Ascending aorta (tissue), 2 donors: ENCODE measurements at places on chromosomes 1 and 21.

DNA sequence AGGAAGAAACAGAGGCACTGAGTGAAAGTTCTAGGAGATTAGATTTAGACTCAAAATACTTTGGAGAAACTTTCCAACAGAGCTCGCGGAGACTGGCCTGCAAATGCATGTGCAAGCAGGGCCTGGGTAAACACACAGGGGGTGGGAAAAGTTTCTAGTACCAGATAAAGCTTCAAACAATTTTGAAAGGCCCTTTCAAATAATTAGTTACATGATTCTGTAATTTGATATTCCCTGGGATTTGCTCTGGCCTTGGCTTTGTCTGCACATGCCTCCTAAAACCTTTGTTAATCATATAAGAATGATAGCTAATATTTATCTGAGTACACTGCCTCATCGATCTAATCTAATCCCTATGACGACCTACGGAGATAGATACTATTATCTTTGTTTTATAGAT lies 31.3 kb downstream of the VTCN1 start:
- DNase-seq: no peak

- no peak for DNase-seq
These were observed 229.3 kb downstream of the USH2A start for GRCh38 chr1:216193839-216194443.

DNA sequence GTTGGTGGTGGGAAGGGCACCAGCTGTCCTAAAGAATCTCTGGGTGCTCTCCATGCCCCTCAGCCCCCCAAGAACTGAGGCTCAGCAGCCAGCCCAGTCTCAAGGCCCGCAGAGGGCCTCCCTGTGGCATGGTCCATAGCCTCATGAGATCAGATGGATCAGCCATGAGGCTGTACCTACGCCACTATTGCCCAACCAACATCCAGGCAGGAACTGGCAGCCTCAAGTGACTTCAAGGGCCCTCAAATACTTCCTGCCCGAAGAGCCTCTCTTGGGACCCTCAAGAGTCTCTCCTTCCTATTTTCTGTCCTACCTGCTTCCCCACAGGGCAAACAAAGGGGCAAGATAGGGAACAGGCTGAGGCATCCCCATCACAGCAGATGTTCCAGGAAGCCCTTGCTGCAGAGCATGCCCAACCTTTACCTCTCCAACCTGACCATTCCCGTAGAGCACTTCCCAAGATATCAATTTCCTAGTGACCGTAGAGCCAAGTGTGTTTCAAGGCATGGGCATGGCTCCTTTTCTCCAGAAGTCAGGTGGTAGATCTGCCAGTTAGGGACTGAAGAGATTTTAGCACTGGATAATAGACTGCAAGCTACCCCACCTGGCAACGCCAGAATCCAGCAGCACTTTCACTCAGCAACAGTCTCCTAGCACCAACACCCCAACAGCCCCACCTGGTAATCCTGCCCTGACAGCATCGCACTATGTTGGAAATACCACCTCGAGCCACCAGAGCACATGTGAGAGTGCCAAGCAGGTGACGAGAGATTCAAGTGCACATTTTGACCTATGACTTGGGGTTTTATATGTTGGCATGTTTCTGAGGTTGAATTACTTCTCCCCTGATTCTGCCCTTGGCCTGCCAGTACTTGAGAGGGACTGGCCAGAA lies 13.7 kb upstream of the MFSD2A start:
- no peak for DNase-seq

DNA sequence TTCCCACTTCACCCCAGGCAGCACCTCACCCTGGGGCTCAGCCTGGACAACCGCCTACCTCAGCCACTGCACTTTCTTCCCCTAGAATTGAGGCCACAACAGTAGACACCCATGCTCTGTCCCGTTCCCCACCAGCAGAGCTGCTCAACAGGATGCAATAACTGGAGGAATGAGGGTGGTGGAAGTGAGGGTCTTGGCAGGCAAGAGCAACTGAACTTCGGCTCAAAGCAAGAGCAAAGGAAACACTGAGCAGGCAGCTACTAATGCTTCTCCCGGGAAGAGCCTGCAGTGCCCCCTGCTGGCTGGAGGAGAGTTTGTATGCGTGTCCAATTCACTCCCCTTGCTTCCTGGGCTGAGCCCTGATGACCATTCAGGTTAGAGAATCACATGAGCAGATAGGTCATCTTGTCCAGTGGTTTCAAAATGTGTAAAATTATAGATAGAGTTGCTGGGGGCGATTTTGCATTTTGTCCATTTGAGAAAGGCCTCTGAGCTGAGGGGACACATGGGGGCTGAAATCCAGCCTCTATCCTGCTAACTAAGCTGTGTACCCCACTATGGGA lies 13.9 kb downstream of the NT5C1A start:
- peak; percentile 79 for DNase-seq

- DNase-seq: no peak
These were observed 70.8 kb downstream of the PLPP3 start for GRCh38 chr1:56508523-56508983.

- no peak for DNase-seq
These were observed 25.5 kb upstream of the CCSAP start for GRCh38 chr1:229368347-229368746.

DNA sequence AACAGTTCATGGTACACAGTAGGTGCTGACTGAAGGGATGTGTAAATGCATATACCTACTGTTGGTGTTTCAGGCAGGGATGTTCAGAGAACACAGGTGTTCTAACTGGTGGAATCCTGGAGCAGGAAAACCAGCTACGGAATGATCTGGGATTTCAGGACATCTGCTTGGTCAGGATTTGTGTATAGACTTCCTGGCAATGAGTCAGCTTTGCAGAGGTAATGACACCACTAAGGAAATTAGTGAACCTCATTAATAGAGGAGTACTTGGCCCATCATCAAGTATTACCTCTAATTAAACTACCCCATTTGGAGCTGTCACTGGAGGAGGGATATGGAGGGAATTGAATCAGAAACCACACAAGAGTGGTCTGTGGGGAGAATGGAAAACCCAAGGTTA lies 7.3 kb downstream of the MRPL37 start:
- DNase-seq: no peak

DNA sequence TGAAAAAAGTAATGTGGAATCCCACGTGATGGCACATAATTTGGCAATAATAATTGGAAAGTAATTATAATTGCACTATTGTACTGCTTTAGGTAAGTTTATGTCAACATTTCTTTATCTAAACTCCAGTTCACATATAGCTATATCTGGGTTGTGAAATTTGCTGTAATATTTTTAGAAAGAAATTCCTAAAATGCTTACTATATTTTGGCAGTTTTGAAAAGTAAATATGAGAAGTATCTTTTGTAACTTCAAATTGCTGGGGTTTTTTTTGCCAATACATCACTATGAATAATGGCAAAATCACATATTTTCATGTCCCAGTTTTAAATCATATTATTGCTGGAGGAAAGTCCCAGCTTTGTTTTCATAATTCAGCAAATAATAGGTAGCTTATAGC lies 197.5 kb downstream of the PDE4B start:
- DNase-seq: no peak

DNA sequence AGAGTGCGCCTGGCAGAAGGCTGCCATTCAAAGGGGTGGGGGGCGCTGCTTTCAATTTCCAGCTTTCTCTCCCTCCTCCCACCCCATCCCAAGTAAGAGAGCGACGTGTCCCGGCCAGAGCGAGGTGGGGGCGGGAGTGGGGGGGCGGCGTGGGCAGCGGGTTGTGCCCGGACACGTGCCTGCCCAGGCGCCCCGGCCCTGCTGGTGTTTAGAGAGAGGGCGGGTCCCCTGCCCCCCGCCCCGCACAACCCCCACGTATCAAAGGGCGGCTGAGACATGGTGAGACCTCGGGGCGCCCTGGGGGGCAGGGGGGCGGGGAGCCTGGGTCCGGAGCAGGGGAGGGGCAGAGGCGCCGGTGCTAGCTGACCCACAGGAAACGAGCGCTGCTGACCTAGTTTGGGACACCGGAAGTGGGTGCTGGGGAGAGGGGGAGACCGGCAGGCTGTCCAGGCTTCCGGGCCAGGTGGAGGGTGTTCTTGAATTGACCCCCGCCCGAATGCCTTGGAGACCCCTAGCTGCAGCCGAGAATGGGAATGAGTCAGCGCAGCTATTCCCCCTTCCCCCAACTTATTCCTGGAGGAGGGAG lies 1.3 kb downstream of the ZBTB7B start:
- DNase-seq: peak; percentile 88
